ENCODE measurements at places on chromosomes 11 and 22. TPM values are rescaled to one million over a fixed set of nuclear protein-coding genes. Genes with fewer than 3 reads are reported as not detected.

Gene OR51B4
- not detected for total RNA-seq

Gene IGLL1
- total RNA-seq: not detected

Gene BRSK2
- total RNA-seq: 1.2 TPM

Gene FXYD6
- total RNA-seq: 0.46 TPM

Gene ST3GAL4
- 7.5 TPM for total RNA-seq

Gene TBCEL
- total RNA-seq: 8.2 TPM

Gene CTR9
- total RNA-seq: 43.9 TPM

Gene SLC22A9
- not detected for total RNA-seq

DNA sequence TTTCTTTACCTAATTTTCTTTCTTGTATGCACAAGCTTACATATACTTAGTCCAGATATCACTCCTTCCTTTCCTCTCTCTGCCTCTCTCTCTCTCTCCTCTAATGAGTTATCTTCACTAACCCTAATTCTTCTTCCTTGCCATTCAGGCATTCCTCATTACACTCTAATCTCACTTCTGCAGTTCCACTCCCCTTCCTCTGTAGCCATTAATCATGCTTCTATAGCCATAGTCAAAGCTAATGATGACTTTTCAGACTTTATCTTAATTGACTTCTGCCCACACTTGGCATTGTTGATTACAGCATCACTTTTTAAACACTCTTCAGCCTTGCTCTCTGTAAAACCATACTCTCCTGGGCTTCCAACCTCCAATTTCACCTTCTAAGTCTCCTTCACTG is 35.3 kb upstream of the SC5D start:
- H3K4me1 ChIP-seq: no peaks in the 10 kb centered on the region
- DNase-seq: no peak
- no peaks in the 10 kb centered on the region for H3K36me3 ChIP-seq
- H3K27ac ChIP-seq: no peak overlapping the region
- H3K4me3 ChIP-seq: no peak overlapping the region

DNA sequence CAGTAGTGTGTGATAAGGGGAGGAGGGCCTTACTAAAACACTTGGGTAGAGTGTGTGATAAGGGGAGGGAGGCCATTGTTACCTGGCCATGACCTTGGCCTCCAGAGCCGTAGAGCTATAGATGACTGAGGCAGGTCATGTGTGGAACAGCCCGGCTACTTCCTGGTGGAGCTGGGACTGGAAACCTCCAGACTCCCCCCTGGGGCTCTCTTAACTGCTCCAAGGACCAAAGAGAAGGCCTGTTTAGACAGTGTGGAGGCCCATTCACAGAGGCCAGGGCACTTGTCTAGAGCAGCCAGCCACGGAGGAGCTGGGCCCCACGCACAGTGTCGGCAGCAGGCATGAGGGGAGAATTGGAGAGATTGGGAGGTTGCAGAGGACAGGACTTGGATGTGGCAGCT is 12.5 kb upstream of the MICALL1 start:
- no peaks in the 10 kb centered on the region for H3K27me3 ChIP-seq
- DNase-seq: no peak
- peaks cover 23% of the 10 kb centered on the region for H3K36me3 ChIP-seq

GRCh38 chr11:2781408-2782274 is 81.8 kb upstream of the KCNQ1OT1 start:
- no peaks in the 10 kb centered on the region for H3K27me3 ChIP-seq
- no peak overlapping the region for H3K27ac ChIP-seq
- DNase-seq: peak; percentile 2
- no peak overlapping the region for H3K4me3 ChIP-seq

DNA sequence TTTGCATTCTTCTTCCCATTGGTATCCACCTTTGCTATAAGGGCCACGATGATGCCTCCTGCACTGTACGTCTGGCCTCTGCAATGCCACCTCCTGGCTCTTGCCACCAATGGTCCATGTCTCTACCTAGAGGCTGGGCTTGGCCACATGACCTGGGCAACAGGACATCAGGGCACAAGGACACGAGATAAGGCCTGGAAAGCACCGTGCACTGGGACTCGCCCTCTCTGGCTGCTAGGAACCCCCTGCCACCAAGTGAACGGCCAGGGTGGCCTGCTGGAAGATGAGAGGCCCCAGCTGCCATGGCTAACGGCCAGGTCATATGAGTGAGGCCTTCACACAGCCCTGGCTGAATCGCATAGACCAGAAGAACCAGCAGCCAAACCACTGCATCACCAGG is 87.4 kb downstream of the TRMU start:
- H3K36me3 ChIP-seq: no peaks in the 10 kb centered on the region
- peaks cover 7% of the 10 kb centered on the region for H3K4me1 ChIP-seq
- H3K27ac ChIP-seq: no peak overlapping the region
- no peak overlapping the region for H3K4me3 ChIP-seq

GRCh38 chr11:2135648-2136201 is 3.5 kb downstream of the IGF2 start:
- H3K4me1 ChIP-seq: peaks cover 7% of the 10 kb centered on the region
- no peaks in the 10 kb centered on the region for H3K36me3 ChIP-seq
- no peak overlapping the region for H3K4me3 ChIP-seq
- no peak overlapping the region for H3K27ac ChIP-seq
- peaks cover 52% of the 10 kb centered on the region for H3K27me3 ChIP-seq
- DNase-seq: peak; percentile 4

GRCh38 chr11:113540416-113541330 is 65.5 kb upstream of the DRD2 start:
- no peaks in the 10 kb centered on the region for H3K4me1 ChIP-seq
- H3K27ac ChIP-seq: no peak overlapping the region
- H3K27me3 ChIP-seq: peaks cover 8% of the 10 kb centered on the region
- DNase-seq: no peak

- no peak for DNase-seq
- no peaks in the 10 kb centered on the region for H3K36me3 ChIP-seq
- H3K4me3 ChIP-seq: no peak overlapping the region
- H3K27me3 ChIP-seq: peaks cover 3% of the 10 kb centered on the region
- H3K27ac ChIP-seq: no peak overlapping the region
Measured at GRCh38 chr11:2107521-2107920, 31.7 kb downstream of the IGF2 start.

GRCh38 chr22:39135092-39135896 is 17.2 kb downstream of the CBX7 start:
- H3K4me3 ChIP-seq: no peak overlapping the region
- peaks cover 2% of the 10 kb centered on the region for H3K36me3 ChIP-seq
- H3K27me3 ChIP-seq: no peaks in the 10 kb centered on the region
- H3K27ac ChIP-seq: no peak overlapping the region

- DNase-seq: no peak
- H3K27ac ChIP-seq: no peak overlapping the region
- H3K36me3 ChIP-seq: no peaks in the 10 kb centered on the region
- peaks cover 3% of the 10 kb centered on the region for H3K27me3 ChIP-seq
- H3K4me3 ChIP-seq: no peak overlapping the region
- no peaks in the 10 kb centered on the region for H3K4me1 ChIP-seq
Measured at GRCh38 chr11:13772223-13773046, 104.0 kb downstream of the FAR1 start.

- H3K27me3 ChIP-seq: peaks cover 17% of the 10 kb centered on the region
- no peak overlapping the region for H3K27ac ChIP-seq
- H3K4me1 ChIP-seq: no peaks in the 10 kb centered on the region
- H3K4me3 ChIP-seq: no peak overlapping the region
Measured at GRCh38 chr22:24730864-24731263, 43.7 kb downstream of the PIWIL3 start.

DNA sequence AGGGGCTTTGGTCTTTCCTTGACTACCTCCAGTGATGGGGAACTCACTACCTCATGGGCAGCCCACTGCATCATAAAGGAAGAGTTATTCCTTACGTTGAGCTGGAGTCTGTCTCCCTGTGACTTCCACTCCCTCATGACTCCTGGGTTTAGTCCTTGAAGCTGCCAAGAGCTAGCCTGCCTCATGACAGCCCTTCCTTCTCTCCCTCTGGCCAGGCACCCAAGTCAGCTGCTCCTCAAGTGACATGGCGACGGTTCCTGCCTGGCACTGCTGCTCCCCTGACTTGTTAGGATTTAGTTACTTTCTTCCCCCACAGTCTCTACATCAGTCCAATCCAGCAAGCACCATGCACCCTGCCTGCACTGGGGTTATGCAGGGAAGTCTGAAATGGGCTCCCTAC is 196.1 kb upstream of the TBCEL start:
- DNase-seq: no peak
- H3K4me1 ChIP-seq: no peaks in the 10 kb centered on the region
- no peak overlapping the region for H3K27ac ChIP-seq
- H3K36me3 ChIP-seq: no peaks in the 10 kb centered on the region
- H3K4me3 ChIP-seq: no peak overlapping the region

DNA sequence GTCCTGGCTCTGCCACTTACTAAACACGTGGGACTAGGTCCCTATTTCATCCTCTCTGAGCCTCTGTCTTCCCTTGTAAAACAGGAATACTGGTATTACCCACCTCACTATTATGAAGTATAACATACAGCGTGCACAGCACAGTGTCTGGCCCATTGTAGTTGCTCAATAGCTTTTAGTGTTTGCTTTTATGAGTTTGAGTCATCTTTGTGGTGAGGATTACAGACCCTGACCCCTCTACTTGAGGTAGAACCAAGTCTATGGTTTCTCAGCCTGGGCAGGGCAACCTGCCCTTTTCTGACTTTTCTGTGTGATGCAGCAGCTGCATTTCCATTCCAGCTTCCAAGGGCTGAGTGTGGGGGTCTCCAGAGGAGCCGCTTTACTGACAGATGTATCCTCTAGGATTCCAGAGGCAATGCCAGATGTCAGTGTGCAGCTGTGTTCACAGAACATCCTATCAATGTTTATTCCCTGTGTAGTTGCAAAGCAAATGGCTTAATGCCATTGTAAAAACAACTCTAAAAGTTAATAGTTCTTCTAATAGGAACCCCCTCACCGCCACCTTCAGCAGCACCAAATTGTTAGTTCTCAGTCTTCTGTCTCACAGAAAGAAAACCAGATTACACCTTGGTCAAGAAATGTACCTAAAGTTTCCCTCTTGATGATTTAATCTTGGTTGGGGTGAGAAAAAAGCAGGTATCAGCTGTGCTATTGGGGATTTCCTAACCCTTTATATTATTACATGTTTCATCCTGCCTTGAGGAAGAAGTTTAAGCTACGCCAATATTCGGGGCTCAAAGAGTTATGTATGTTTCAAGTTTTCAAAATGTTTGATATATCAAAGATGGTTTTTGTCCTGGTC is 16.8 kb downstream of the PRR5L start:
- H3K36me3 ChIP-seq: no peaks in the 10 kb centered on the region
- H3K4me1 ChIP-seq: peaks cover 16% of the 10 kb centered on the region
- peaks cover 21% of the 10 kb centered on the region for H3K27me3 ChIP-seq
- H3K4me3 ChIP-seq: no peak overlapping the region
- no peak overlapping the region for H3K27ac ChIP-seq

GRCh38 chr11:11211186-11211585 is 141.9 kb downstream of the CSNK2A3 start:
- no peak for DNase-seq
- H3K27me3 ChIP-seq: peaks cover 5% of the 10 kb centered on the region
- H3K4me3 ChIP-seq: no peak overlapping the region
- H3K4me1 ChIP-seq: no peaks in the 10 kb centered on the region

DNA sequence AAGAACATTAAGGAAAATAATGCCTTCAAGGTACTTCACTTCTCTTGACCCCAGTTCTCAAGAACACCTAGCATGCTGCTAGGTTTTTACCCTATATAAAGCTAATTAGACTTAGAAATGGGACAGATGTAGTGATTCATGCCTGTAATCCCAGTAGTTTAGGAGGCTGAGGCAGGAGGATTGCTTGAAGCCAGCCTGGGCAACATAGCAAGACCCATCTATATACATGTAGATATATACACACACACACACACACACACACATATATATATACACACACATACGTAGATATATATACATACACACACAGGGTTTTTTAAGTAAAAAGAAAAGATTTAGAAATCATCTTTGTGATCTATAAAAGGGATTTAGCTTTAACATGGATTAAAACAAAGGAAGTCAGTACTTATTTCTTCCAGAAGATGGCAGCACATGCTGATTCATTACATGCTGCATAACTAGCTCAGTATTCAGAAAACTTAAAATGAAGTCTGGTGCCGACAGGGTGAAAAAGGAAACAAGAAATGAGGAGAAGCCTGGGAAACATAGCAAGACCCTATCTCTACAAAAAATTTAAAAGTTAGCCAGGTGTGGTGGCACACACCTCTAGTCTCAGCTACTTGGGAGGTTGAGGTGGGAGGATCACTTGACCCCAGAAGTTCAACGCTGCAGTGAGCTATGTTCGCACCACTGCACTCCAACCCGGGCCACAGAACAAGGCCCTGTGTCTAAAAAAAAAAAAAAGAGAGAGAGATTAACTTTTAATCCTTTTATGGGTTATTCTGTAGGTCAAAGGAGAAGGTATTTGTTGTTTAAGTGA is 28.5 kb upstream of the RBX1 start:
- no peak for DNase-seq
- H3K4me3 ChIP-seq: peak overlapping the region; percentile 29
- H3K27me3 ChIP-seq: no peaks in the 10 kb centered on the region

GRCh38 chr11:93248602-93249001 is 50.8 kb upstream of the SLC36A4 start:
- no peaks in the 10 kb centered on the region for H3K4me1 ChIP-seq
- no peak for DNase-seq
- H3K27me3 ChIP-seq: peaks cover 17% of the 10 kb centered on the region
- H3K27ac ChIP-seq: no peak overlapping the region
- no peaks in the 10 kb centered on the region for H3K36me3 ChIP-seq

DNA sequence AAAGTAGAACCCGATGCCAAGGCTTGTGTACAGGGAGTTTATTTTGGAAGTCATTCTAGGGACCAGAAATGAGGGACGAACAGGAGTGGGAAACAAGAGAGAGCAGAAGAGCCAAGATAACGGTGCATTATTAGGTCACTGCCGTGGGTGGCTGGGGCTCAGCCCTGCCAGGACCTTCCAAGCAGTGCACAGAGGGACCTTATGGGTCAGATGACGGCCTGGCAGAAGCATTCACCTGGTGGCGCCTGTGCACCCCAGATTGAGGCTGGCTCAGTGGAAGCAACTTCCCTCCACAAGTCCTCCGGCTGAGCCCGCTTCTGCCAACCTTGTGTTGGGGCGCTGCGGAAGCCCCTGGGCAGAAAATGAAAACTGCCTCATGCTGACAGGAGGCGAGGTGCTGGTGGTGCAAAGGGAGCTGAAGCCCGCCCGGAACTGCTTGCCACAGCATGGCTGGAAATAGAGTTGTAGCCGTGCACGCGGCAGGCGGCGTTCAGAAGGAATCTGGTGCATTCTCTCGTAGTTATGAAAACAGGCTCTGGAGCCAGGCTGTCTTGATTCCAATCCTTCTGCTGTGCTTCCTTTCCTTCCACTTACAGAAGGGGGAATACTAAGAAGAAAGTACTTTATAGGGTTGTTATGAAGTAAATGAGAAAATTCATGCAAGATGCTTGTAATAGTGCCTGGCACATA is 22.2 kb upstream of the TP53I11 start:
- H3K4me1 ChIP-seq: no peaks in the 10 kb centered on the region
- H3K36me3 ChIP-seq: no peaks in the 10 kb centered on the region
- no peak overlapping the region for H3K27ac ChIP-seq
- H3K4me3 ChIP-seq: no peak overlapping the region

GRCh38 chr11:62552485-62553079 is 6.0 kb upstream of the AHNAK start:
- H3K4me1 ChIP-seq: peaks cover 84% of the 10 kb centered on the region
- peak overlapping the region; percentile 17 for H3K4me3 ChIP-seq
- H3K27me3 ChIP-seq: peaks cover 3% of the 10 kb centered on the region
- peak; percentile 47 for DNase-seq
- H3K27ac ChIP-seq: peak overlapping the region; percentile 74
- peaks cover 17% of the 10 kb centered on the region for H3K36me3 ChIP-seq
